ENCODE measurements at places on chromosomes 12 and 14.

DNA sequence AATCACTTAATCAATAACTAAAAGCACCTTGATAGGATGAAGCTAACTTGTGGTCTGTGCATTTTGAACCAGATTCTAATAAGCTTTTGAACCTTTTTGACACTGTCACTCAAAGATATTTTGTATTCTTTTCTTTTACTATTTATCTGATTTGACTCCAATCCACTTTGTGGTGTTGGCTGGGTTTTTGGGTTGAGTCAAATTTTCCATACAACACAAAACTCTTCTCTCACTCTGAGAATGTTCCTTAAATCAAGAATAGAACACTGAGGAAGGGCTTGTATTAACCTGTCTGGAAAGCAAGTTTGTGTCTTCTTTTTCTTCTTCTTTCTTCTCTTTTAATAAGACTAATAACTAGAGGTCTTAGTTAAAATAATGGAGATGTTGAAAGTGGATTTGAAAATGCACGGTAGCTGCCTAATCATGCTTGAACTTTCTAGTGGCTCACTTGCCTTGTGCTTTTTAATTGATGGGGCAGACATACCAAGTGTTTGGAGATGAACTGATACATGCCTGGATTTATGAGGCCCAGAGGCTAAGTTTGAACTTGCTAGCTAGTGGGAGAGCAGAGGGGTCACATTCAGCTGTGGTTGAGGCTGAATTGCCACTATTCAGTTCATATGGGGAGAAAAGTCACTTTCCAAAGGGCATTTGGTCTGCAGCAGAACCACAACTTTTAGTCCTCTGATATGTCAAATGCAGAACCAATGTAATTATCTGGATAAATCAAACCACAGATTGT is 93.5 kb upstream of the PTHLH start:
- no peak for DNase-seq

- peak; percentile 42 for DNase-seq
Measured at GRCh38 chr14:32201816-32202490, at the start of gene RNU6-7. Gene RNU6-7 (plus strand): TSS chr14:32202045.

DNA sequence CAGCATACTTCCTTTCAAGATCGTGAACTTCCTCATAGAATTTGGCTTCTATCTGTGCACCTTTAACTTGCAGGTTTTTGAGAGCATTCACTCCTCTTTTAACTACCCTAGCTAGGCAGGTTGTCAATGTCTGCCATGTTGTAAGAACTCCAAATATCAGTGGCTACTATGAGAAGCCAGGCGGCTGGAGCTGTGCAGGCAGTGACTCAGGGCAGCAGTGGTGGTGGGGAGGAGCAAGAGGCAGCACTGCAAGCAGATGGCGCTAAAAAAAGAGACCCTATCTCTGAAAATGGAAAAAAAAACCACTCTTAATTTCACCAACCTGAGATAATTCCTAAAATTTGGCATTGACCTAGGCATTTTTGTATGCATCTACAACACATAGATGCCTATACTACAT is 28.5 kb downstream of the YARS2 start:
- no peak for DNase-seq

DNA sequence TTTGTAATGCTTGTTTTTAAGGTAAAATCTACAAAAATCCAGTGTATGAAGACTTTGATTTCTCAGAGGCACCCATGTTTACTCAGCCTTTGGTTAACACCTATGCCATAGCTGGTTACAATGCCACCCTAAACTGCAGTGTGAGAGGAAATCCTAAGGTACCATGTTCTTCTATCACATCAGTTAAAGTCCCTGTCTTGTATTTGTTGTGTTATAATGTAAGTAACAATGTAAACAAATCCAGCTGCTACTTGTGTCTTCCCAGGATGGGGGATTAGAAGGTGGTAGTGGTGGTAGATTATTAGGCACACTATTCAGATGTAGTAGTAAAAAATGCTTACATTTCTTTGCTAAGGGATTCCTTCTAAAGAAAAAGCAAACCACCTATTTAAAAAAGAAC is 19.4 kb upstream of the CHPT1 start:
- DNase-seq: no peak

- DNase-seq: no peak
Measured at GRCh38 chr12:92733181-92733580, 30.4 kb downstream of the PLEKHG7 start.
